ENCODE measurements at places on chromosomes 2 and 18.
A peak's percentile ranks its signal among the peaks of the same experiment; 100 is the strongest.

DNA sequence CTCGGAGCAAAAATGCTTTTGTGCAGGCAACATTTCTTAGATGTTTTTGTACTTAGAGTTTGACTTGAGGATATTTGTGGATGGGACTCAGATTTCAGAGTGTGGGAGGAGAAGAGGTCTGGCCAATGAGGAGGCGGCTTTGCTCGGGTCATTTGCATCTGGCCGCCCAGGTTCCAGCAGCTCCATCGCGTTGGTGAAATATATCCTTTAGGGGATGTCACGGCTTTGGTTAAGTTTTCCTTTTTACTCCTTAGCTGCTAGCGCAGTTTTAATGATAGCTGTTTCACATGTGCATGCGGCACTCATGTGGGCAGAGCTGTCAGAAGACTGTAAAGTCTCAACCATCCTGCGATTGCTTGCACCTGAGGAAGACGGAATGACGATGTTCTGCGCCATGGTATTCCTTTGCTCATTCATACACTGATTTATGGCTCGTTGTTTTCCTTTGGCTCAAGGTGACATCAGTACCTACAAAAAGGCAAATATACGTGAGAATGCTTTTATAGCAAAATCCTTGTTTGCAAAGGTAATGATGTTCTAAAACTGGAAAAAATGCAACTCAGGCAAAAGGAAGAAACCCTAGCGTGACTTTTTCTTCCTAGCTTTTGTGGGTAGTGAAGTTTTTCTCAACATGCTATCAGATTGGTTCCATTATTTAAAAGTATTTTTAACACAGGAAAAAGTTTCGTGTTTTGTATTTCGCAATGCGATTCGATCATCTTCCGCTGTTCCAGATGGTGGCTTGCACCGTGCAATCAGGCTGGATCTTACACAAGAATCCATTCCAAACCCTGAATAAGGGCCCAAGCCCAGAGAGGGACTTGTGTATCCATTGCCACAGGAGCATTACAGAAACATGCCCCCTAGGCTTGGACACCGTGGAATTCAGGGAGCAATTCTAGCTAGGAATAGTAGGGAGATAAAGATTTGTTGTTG lies 70.5 kb upstream of the ZNF516 start:
- peak; percentile 92 for DNase-seq

DNA sequence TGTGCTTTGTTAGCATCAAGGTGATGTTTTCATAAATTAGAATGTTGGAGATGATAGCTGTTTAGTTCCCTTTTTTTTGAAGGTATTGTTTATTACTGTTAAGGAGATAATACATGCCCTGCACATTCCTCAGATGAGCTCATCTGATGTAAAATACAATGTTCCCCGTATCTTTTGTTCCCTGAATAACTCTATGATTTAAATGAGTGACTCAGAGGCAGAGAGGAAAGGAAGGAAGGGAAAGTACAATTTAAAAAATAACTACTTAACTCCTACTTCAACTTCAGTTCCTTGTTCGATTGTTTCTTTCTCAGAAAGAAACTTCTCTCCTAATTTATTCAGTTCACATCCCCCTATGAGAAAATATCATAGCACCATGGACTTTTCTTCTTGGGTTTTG lies 208.7 kb downstream of the KCNE4 start:
- DNase-seq, result peak; percentile 44

GRCh38 chr2:134892282-134893035 lies 26.2 kb upstream of the CCNT2 start:
- DNase-seq, result no peak

- DNase-seq, result peak; percentile 58
Observed at GRCh38 chr2:212842544-212843185, 304.1 kb upstream of the ERBB4 start.

GRCh38 chr18:79720359-79720733 lies 40.7 kb downstream of the CTDP1 start:
- DNase-seq, result no peak

- no peak for DNase-seq
Observed at GRCh38 chr2:67039517-67040103, 357.5 kb upstream of the ETAA1 start.

DNA sequence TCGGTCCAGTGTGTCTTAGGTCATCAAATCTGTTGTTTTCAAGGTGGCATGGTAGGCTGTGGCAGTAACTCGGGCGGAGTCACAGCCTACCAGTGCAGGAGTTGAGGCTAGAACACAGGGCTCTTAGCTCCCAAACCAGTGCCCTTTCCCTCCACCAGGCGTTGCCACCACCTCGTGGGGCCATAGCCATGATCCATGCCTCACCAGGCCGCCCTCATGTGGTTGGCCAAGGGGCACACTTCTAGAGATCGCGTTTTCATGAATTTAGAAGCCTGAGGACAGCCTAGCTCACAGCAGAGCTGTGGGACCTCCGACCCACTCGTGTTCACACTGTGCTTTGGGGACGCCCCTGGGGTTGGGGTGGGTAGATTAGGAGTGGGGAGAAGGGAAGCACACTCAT lies 10.6 kb downstream of the SEC11C start:
- DNase-seq, result no peak

DNA sequence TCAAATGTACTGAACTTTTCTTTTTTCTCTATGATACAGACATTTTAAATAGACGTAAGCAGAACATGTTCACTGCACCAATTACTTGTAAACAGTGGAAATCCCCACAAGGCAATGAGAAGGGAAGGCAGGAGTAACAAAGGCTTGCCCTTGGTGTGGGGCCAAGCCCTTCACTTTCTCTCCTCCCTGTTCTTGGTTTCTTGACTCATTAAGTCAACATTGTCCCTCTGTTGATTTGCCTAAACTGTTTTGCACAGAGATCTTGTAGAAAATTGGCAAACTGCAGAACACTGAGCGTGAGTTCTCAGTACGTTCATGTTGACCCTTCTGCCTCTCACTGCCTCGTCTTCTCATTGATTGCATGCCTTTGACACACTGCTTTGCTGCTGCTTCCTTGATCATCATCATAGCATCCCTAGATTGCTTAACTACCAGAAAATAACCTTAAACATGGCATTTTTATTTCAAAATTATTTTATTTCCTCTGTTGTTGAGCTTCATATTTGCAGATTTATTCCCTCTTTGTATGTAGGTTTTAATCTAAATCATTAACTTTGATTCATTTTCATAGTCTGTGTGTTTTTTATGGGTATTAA lies 257.7 kb downstream of the PTGR3 start:
- peak; percentile 98 for DNase-seq

- no peak for DNase-seq
Observed at GRCh38 chr2:70772486-70773155, 4.6 kb upstream of the ADD2 start.

GRCh38 chr2:47708801-47709499 lies 74.0 kb upstream of the MSH6 start:
- DNase-seq, result no peak

DNA sequence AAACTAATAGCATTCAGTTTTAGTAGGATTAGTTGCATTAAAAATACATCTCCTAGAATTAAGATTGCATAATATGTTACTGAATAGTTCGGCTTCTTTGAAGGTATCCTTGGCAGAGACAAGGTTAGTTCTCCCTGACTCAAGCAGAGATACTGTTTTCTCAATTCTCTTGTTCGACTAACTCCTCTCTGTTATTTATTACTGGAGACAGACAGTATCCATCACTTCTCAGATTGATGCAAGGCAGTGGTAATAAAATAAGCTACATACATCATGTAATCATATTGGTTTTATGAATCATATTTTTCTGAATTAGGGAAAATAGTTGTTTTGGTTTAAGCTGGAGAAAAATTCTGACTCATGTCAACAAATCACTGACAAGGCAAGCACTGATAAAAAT lies 134.8 kb downstream of the SLC8A1 start:
- DNase-seq, result peak; percentile 23

GRCh38 chr2:47016172-47016913 lies 100.7 kb upstream of the MCFD2 start:
- peak; percentile 95 for DNase-seq

- no peak for DNase-seq
Observed at GRCh38 chr2:160956243-160956802, 203.9 kb upstream of the TANK start.

DNA sequence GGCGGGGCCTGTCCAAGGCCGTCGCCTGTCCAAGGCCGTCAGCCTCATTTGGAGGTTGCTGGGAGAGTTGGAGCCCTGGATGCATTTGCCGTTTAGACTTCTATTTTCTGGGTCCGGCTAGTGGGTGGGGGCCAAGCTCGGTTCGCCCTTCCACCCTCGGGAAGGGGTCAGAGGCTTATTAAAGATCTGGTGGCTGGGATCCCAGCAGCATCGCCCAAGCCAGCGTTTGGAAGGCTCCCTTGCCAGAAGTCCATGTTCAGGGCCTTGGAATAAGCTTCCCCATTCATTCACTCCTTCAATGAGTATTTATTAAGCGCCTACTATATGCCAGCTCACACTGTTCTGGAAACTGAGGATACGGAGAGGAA lies 516 bp upstream of the DOCK10 start:
- DNase-seq, result peak; percentile 21

DNA sequence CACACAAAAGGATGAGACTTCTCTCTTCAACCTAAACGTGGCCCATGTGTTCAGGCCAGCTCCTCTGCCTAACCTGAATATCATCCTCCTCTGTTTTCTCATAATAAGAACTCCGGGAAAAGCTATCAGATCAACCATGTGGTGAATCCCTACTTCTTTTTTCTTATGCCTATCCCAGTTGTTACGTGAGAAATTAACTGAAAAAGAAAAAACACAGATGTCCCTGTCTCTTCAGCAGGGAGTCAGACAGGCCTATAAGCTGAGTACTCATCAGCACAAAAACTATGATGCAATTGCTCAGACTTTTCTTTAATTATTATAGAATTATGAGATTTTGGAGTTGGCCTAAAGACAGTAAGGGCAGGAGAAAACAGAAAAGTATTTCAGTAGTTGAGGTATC lies 613.0 kb upstream of the FSHR start:
- DNase-seq, result no peak

- no peak for DNase-seq
Observed at GRCh38 chr18:55404136-55404830, 183.7 kb downstream of the TCF4 start.

DNA sequence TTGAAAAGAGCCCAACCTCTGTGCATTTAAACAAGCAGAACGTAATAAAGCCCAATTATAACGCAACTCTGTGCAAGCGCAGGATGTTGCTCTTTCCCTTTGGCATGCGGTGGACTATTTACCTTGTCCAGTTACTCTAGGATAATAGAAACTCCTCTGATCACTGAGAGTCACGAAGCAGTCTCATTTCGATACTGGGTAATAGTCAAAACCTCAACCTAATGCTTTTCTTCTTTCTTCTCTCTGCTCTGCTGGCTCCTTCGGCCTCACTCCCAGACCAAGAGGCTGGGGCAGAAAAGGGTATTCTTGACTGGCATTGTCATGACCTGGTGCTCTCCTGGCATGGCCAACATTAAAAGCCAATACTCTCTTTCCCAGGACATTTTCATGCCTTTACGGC lies 89.7 kb upstream of the GCFC2 start:
- DNase-seq, result no peak

GRCh38 chr2:105868060-105868459 lies 123.3 kb downstream of the NCK2 start:
- no peak for DNase-seq

GRCh38 chr2:29449499-29449898 lies 334.3 kb downstream of the CLIP4 start:
- DNase-seq, result no peak

GRCh38 chr18:48781163-48781987 lies 169.4 kb downstream of the SMAD7 start:
- peak; percentile 50 for DNase-seq

GRCh38 chr2:170017860-170018532 lies 160.0 kb upstream of the MYO3B start:
- no peak for DNase-seq

- DNase-seq, result no peak
Observed at GRCh38 chr2:15348636-15349035, 212.5 kb downstream of the NBAS start.

DNA sequence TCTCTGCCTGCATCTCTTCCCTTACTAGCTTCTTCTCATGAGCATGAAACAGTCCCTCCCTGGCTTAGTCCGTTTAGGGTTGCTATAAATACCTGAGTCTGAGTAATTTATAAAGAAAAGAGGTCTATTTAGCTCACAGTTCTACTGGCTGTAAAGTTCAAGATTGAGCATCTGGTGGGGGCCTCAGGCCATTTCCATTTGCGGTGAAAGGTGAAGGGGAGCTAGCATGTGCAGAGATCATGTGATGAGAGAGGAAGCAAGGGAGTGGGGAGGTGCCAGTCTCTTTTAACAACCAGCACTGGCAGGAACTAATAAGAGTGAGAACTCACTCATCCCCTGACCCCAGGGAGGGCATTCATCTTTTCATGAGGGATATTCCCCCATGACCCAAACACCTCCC lies 26.8 kb downstream of the RHBDD1 start:
- DNase-seq, result no peak

- DNase-seq, result peak; percentile 56
Observed at GRCh38 chr2:48600204-48600813, 17.3 kb upstream of the GTF2A1L start.

DNA sequence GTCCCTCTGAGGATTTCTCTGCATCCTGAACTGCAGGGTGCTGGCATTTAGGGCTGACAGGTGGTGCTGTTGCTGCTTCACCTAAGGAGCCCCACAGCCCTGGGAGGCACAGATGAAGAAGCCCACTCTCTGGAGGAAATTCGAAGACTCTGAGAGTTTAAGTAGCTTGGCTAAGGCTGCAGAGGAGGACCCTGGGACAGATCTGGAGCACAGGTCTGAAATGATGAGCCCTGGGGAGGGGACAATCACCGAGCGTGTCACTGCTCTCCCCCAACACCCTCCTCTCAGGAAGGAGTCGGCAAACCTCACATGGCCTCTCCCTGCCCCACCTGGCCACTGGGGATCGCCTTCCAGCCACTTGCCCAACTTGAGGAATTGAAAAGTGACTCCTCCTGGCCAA lies 18.6 kb downstream of the CYP27C1 start:
- DNase-seq, result no peak

DNA sequence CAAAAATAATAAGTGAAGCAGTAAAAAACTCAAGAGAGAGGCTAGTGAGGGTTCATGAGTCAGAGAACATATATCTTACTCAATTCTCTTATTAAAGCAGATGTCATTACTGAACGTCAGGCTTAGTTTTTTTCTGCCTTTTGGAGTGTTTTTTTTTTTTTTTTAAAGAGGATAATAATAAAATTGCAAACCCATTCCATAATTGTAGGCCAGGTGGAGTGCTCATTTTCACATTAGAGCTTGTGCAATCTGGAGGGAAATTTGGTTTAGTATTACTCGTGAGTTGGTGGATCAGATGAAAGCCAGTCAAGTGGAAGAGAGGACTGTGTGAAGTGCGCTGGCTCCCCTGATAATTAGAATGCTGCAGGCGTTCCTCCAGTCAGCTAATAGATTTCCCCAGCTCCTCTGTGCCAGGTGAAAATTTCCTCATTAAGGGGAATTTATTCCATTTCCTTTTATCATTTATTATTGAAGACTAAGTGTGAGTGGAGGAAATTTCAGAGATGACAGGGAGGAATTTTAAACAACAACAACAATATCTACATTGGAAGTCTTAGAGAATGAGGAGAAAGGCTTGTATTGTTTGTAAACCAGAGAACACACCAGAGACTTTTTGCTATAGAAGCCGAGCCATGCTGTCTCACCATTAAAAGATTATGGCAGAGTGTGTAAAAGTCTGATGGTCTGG lies 74.6 kb downstream of the CPS1 start:
- no peak for DNase-seq

- no peak for DNase-seq
Observed at GRCh38 chr2:164561991-164562390, 59.3 kb downstream of the GRB14 start.

GRCh38 chr2:152097801-152098495 lies 896 bp downstream of the CACNB4 start:
- peak; percentile 22 for DNase-seq

- no peak for DNase-seq
Observed at GRCh38 chr2:27148801-27149439, at the start of gene TCF23. Gene TCF23, plus strand, starts transcription at chr2:27149004. Its CDS starts 130 bp downstream, at chr2:27149134.
